ENCODE measurements at places on chromosomes 16 and 17.

DNA sequence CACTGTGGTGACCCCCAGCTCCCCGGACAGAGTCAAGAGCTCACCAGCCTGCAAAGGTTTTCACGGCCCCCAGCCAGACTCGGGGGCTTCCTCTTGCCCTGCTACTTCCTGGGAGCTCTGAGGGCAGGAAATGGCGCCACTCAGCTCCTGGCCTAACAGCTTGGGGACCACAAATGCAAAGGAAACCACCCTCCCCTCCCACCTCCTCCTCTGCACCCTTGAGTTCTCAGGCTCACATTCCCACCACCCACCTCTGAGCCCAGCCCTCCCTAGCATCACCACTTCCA, 375 bp upstream of the SPN start:
- DNase-seq: no peak

DNA sequence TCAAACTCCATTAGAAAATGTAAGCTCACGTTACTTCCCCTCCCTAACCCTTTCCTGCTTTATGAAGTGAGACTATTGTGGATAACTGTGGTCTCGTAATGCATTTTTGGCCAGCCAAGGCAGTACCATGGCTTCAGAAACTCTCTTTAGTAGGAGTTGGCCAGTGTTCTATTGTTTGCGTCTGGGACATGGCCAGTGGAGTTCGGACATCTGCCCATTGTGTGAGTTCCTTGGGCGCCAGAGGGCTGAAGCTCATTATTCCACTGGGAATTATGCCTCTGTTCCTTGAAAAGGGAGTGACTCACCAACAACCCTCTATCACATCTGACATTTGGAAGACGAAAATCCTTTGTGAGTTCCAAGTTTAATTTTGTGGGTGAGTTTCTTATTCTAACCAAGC, 319.5 kb upstream of the SOX9 start:
- no peak for DNase-seq

DNA sequence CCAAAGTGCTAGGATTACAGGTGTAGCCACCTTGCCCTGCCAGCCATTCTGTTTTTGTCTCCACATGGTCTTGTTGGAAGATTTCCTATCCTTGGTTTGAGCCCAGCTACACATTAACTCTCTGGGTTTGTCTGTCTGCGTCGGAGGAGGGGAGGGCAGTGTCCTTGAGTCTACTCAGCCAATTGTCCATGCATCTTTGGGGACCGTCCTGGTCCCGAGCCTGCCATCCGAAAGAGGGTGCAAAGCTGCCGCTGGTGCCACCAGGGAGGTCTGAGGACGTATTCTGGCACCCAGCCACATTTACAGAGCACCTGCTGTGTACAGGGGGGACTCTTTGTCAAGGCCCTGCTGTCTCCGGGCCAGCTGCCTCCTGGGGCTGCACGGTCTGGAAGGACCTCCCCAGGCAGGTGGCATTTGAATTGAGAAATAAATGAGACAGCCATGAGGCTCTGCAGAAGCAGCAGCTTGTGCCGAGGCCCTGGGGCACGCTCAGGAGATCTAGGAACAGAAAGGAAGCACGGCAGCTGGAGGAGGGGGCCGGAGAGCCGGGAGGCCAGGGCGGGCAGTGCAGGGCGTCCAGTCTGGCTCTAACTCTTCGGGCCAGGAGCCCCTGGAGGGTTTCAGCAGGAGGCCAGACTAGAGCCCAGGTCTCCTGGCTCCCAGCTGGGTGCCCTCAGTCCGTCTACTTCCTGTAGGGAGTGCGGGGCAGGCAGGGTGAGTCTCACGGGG, 1.5 kb downstream of the CYBA start:
- no peak for DNase-seq

- no peak for DNase-seq
These were observed 16.1 kb downstream of the MRM3 start for GRCh38 chr17:798246-798645.

DNA sequence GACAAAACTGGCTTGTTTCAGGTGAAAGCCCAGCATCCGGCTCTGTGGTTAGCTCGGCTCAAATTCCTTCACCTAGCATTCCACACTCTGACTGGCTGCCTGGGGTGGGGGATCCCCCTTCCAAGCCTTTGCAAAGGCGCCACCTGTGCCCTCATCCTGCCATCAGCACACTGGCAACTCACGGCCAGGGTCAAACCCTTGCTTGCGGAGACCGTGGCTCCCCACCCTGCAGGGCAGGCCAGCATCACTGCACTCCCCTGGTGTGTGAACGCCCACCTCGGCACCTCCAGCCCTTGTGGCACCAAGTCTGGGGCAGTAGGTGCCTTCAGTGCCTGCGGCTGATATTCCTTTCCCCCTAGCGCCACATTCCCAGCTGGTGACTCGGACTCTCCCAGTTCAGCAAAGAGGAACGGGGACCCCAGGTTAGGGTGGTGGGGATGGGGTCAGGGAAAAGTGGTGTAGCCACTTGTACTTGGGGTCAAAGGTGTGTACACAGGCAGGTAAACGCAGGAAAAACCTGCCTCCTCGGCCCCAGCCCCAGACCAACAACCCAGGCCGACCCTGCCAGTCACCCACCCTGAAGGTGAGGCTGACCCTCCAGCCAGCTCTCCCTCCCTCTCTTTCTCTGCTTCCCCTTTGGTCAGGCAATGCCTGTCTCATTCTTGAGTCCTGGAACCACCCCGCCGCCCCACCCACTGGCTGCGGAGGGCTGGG, 1.1 kb downstream of the FLII start:
- DNase-seq: no peak

DNA sequence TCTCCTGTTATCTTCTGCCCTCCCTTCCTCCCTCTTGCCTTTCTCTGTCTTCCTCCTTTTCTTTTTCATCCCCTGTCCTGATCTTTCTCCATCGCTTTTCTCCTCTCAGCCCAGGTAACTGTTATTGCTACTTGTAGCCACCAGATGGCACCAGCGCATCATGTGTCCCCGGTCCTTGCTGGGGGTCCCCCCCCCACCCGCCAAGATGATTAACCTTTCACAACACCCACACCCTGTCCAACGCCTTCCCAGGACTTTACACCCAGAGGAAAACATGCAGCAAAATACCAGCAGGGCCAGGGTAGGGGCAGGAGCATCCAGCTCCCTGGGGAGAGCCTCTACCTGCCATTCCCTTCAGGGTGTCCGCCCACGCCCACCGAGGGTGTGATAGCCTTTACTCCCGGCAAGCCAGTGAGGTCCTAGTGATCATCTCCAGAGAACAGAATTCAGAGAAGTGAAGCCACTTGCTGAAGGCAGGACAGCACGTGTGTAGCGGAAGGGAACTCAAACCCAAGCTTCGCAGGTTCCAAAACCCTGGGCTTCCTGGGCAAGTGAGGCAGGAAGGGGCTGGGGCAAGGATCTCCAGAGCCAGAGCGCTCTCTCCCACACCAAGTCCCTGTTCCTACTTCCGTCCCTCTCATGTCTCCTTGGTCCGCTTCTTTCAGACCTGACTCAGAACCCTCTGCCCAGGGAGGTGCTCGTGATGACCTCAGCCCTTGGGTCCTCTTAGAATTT, 13.4 kb upstream of the TAC4 start:
- peak; percentile 67 for DNase-seq

DNA sequence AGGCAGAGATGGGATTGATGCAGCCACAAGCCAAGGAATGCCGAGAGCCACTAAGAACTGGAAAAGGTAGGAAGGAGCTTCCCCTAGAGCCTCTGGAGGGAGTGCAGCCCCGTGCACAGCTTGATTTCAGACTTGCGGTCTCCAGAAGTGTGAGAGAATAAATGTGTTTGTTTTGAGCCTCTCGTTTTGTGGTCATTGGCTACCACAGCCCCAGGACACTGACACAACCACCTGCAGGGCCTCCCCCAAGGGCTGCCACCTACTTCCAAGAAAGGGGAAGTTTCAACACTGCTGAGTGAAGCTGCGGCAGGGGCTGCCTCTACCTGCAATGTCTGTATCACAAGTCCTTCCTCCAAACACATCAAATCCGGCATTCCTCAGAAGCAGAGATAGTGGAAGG, 346.9 kb downstream of the C16orf95 start:
- DNase-seq: no peak

GRCh38 chr17:65109990-65110680, 27.0 kb upstream of the RGS9 start:
- no peak for DNase-seq

- no peak for DNase-seq
These were observed 70.5 kb downstream of the TIMM22 start for GRCh38 chr17:1067282-1067956.

- no peak for DNase-seq
These were observed 9.5 kb downstream of the NATD1 start for GRCh38 chr17:21243516-21244303.

DNA sequence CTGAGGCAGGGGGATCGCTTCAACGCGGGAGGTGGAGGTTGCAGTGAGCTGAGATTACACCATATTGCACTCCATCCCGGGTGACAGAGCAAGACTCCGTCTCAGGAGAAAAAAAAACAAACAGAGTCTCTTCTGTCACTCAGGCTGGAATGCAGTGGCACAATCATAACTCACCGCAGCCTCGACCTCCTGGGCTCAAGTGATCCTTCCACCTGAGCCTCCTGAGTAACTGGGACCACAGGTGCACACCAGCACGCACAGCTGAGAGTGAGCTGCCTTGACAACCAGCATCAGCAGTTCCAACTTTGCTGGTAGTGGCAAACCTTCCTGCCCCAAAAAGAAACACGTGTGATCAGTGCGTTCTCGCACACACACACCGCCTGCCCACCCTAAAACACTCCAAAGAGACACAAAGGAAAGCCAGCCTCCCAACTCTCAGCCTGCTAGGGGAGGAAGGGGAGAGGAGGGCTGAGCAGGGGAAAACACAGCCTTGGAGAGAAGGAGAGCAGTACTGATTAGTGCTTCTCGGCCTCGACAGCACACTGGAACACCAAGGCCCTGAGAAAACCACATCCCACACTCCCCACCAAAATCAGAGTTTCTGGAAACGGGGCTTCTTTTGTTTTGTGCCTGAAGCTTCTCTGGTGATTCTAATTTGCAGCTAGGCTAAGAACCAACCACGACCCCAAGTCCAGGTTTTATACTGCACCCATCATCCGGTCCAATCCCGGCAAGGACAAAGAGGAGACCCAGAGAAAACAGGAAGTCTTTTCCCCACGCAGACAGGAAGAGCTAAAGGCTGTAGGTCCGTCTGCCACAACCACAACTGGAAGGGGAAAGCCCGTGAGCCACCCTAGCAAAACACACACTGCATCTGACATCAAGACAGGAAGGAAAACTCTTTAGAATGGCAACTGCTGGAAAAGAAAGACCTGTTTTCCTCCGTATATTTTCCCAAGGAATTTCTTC, 28.8 kb downstream of the ZCCHC14 start:
- peak; percentile 64 for DNase-seq

DNA sequence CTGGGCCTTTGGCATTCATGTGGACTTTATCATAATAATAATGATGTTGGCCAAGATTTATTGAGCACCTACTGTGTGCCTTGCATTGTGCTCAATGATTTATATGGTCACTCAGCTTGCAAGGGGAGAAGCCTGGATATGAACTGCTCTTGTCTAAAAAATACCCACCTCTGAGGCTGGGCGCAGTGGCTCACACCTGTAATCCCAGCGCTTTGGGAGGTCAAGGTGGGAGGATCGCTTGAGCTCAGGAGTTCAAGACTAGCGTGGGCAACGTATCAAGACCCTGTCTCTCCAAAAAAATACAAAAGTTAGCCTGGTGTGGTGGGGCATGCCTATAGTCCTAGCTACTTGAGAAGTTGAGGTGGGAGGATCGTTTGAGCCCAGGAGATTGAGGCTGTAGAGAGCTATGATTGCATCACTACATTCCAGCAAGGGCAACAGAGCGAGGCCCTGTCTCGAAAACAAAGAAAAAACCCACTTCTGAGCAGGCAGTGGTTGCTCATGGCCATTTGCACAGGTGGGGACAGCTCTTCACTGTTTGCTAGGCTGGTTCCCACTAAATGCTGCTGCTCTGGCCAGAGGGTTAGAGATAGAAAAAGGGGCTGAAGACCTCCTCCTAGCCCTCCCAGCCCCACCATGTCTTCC, 4.3 kb upstream of the ADGRG1 start:
- no peak for DNase-seq

Measured in activated T-cell treated with anti-CD3 and anti-CD28 coated beads, Interleukin-2, amount 50 U/mL, for 48 hours (primary cell).